ENCODE measurements at places on chromosomes 12 and 14.

- DNase-seq: peak; percentile 60
Observed at GRCh38 chr14:95561001-95561412, 26.2 kb downstream of the GLRX5 start.

DNA sequence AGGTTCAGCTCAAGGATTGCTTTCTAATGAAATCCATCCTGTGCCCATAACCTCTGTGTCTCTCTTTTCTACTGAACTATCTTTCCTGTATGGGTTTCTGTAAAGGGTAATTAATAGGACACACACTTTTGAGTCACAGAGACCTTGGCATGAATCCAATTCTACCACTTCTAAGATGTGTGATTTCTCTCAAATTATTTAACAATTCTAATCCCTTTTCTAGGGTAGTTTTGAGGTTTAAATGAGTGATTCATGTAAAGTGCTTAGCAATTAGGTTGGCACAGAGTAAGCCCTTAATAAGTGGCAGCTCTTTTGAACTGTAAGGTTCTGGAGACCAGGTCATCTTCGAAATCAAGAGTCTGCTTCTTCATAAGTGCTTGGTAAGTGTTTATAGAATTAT is 202.7 kb downstream of the RASSF9 start:
- no peak for DNase-seq

DNA sequence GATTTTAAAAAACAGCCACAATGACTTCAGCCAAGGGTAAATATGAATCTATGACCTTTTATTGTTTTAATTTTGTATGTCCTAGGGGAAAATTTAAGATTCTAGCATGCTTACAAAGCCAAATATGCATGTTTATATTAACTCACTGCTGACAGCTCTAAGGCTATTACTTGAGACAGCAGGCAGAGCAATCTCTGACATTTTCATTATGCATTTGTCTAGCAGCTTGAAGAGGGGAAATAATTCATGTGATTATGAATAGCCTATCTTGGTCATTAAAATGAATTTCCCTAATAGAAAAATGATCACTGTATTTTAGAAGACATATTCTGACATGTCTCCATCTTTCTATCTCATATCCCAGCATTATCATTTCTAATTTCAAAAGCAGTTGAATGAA is 46.6 kb upstream of the HELB start:
- DNase-seq: no peak

GRCh38 chr14:69135133-69135532 is 17.8 kb downstream of the DCAF5 start:
- no peak for DNase-seq

DNA sequence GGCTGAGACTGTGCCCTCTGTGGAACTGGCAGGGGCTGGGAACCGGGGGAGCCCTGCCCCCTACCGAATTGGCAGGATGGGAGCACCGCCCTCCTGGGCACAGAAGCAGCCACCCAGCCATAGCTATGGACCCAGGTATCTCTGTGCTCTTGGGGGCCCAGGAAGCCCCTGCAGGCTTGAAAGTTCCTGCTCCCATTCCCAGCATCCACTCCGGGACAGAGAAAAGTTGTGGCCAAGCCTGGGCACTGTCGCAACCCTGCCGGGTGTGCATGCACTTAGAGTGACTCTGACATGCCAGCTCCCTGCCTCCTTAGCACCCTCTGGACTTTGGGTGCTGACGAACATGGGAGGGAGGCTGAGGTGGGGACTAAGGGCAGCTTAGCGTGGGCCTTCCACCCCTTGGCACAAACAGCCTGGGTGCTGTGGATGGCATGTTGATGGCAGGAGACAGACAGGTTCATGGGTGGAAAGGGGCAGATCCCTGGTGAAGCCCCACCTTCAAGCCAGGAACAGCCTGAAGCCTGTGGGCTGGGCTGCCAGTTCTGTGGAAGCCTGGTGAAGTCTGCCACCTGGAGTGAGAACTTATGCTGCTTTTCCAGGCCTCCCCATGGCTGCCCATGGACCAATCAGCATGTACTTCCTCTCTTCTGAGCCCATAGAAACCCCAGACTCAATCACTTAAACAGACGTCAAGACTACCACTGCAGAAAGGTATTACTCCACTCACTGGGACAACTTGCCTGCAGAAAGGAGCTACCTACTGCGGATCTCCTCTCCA is 279.0 kb downstream of the ATXN7L3B start:
- DNase-seq: no peak

- DNase-seq: no peak
Observed at GRCh38 chr14:35419429-35419841, 14.9 kb upstream of the NFKBIA start.

- no peak for DNase-seq
Observed at GRCh38 chr12:111412830-111413441, 7.2 kb downstream of the SH2B3 start.

GRCh38 chr14:31025367-31026076 is at the start of gene AP4S1:
TSS of gene AP4S1 (plus strand) at chr14:31025649. CDS start at chr14:31066197, 40,548 bp downstream.
- peak; percentile 5 for DNase-seq

GRCh38 chr12:87425942-87426554 is 603.2 kb downstream of the C12orf50 start:
- DNase-seq: no peak

- peak; percentile 63 for DNase-seq
Observed at GRCh38 chr12:6613015-6613775, 6.0 kb upstream of the CHD4 start.

- no peak for DNase-seq
Observed at GRCh38 chr12:57939291-57939690, 2.1 kb upstream of the ATP23 start.

DNA sequence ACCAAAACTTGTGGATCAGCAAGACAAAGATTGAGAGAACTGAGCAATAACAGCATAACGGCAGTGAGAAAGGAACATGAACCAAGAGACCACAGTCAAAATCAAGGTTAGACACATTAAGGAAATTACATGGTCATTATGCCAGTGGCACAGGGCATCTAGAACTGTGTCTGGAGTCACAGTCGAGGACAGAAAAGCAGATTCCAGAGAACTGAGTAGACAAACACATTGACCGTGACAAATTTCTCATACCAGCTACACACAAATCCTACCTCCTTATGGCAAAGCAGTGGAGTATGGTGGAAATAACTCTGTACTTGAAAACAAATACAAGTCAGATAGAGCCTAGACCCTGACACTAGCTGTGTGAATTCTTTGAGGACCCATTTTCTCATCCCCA is 367.3 kb downstream of the DUSP6 start:
- DNase-seq: no peak

DNA sequence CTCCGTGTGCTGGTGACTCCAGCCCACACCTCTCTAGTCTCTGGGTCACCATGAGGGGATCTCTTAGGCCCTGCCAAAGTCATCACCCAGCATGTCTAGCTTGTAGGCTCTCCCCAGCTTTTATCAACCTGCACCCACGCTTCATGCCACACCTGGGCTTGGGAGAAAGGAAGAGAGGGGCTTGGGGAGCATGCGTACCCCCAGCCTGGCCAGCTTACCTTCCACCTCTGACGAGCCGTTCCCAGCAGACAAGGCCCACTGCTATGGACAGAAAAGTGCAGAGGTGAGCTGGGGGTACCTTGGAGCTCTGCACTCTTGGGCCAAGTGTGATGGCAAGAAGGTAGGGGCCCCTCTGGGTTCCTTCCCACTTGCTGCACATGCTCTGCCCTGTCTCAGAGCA is 1.7 kb downstream of the PGF start:
- no peak for DNase-seq

DNA sequence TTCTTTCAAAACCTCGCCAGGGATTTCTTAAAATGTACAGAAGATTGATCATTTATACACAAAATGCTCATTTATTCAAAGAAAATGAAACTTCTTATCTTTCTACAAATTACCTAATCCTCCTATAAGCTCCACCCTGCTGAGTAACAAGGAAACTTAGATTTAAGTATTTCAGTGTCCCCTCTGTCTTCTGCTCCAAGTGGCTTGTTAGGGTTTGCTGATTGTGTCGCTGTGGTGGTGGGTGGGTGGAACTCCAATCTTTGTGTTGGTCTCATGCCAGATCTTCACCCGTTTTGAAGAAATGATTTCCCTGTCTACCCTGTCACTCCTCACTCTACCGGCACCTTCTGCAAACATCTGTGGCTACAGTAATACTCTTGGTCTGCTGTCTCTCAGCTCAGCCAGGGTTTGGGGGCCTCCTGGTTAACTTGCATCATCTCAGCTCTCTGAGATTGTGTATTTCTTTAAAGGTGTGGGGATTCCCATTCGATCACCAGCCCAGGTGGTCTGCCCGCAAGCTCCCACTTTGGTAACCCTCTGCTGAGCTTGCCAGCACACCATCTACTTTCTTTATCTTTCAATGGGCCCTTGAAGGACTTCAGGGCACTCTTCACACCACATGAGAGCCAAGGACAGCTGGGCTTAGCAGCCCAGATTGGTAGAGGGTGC is 73.8 kb downstream of the DRAM1 start:
- DNase-seq: no peak

DNA sequence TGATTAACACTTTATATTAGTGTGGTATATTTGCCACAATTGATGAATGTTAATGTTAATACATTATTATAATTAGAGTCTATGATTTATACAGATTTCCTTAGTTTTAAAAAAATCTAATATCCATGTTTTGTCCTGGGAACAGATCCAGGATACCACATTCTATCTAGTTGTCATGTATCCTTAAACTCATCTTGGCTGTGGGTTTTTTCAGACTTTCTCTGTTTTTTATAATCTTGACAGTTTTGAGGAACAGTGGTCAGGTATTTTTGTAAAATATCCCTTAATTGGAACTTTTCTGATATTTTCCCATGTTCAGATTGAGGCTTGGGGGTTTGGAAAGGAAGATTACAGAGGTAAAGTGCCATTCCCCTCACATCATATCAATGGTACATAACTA is 104.1 kb downstream of the LMNTD1 start:
- DNase-seq: no peak

DNA sequence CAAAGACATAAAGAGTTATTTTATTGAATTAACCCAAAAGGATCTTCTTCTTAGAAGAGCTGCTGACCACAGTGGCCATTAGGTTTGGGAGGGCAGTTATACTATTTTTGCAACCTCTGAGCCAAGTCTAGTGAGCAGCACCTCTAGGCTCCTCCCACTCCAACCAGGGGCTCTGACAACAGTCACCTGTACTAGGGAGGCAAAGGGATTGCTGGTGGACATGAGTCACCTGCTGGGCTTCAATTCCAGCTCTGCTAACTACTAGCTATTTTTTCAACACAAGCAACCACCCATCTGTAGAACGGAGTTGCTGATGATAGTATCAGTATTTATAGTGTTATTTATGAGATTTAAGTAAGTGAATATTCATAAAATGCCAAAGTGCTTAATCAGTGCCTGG is 166.0 kb downstream of the KLHL28 start:
- no peak for DNase-seq

DNA sequence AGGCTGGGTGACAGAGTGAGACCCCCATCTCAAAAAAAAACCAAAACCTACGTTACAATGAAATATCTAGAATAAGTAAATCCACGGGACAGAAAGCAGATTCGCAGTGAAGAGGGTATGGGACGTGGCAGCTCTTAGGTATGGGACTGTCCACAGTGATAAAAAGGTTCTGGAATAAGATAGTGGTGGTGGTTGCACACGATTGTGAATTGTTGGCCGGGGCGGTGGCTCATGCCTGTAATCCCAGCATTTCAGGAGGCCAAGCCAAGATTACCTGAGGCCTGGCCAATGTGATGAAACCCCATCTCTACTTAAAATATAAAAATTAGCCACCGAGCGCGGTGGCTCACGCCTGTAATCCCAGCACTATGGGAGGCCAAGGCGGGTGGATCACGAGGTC is 76.3 kb downstream of the KDM2B start:
- no peak for DNase-seq

DNA sequence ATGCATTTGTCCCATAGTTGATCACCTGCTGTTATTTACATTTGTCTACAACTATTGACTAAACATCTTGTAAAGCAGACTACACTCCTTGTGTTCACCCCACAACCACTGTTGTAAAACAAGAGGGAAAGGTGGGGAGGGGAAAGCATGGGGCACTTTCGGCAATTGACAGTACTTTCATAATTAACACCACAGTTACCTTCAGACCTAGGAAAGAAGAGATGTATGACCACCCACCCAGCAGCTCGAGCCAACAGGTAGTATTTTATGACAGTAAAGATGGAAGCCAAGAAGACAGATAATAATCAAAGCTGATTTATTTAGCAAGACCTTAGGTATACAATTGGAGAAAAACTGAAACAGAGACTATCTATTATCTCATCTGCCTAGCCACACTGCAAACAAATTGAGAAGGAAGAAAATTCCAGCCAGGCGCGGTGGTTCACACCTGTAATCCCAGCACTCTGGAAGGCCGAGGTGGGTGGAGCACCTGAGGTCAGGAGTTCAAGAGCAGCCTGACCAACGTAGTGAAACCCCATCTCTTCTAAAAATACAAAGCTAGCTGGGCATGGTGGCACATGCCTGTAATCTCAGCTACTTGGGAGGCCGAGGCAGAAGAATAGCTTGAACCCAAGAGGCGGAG is 11.2 kb downstream of the HECTD4 start:
- no peak for DNase-seq

- no peak for DNase-seq
Observed at GRCh38 chr14:74871819-74872218, 4.1 kb downstream of the PROX2 start.

DNA sequence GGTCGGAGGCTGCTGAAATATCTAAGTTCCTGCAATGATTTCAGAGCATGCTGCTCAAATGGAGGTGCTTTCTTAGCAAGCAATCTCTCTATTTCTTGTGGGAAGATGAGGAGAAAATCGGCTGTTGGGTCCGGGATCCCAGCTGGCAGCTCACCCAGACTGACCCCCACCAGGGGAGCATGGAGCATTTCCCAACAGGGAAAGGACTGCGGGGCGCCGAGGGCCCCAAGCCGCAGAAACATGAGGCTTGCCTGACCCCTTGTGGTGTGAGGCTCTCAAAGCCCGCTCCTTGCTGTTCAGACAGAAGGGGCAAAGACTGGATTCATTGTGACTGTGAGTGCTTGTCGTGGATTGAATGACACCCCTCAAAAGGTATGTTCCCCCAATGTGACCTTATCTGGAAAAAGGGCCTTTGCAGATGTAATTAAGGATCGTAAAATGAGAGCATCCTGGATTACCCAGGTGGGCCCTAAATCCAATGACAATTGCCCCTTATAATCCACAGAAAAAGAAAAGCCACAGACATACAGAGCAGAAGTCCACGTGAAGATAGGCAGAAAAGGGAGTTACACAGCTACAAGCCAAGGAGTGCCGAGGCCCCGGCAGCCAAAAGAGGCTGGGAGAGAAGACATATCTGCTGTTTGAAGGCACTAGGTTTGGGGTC is 116.3 kb upstream of the VASH1 start:
- DNase-seq: no peak

- no peak for DNase-seq
Observed at GRCh38 chr12:104767261-104767660, 190.8 kb downstream of the SLC41A2 start.

GRCh38 chr14:99185436-99186068 is 86.4 kb downstream of the BCL11B start:
- no peak for DNase-seq

DNA sequence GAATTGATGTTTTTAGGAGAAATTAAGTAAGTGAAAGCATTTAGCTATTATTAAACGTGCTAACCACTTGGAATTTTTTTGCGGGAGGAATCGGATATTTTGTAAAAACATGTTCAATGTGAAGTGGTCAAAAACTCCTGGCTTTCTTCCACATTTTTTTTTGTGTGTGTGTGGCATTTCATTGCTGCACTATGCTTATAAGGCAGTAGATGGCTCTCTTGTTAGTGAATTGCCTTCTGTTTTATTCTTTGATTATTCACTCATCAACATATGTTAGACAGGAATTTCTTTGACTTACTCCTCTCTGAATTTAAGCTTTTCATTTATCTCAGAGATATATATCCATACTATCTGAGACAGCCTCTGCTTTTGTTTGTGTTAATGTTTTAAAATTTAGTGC is 71.3 kb downstream of the DERA start:
- peak; percentile 63 for DNase-seq

Measured in fibroblast of gingiva (primary cell).